CD8-positive, alpha-beta T cell (primary cell): ENCODE measurements at places on chromosomes 4 and X. TPM values are rescaled to one million over a fixed set of nuclear protein-coding genes. Genes with fewer than 3 reads are reported as not detected.

SLC35A2 gene
- total RNA-seq, result 14.6 TPM

RAB28 gene
- 4.2 TPM for total RNA-seq

CXCL11 gene
- not detected for total RNA-seq

- DNase-seq, result no peak
These were observed 1.8 kb upstream of the TMEM164 start for GRCh38 chrX:110000847-110001713.

DNA sequence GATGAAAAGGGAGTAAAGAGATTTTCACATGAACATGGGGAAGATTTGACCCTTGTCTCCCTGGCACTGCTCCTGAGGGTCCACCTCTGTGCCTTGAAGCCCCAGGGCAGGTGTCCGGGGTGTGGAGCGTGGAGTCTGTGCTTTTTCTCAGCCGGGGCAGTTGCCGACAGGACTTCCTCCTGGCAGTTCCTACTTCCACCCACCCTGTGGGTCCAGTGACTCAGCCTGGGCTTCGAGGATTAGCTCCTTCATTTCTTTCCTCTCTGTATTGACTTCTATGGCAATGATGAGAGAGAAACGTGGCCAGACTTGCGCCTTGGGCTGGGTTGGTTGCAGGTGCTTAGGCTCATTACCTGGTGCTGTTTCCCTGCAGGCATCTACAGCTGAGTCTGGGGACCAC is 35.9 kb upstream of the CLCN4 start:
- DNase-seq, result no peak

DNA sequence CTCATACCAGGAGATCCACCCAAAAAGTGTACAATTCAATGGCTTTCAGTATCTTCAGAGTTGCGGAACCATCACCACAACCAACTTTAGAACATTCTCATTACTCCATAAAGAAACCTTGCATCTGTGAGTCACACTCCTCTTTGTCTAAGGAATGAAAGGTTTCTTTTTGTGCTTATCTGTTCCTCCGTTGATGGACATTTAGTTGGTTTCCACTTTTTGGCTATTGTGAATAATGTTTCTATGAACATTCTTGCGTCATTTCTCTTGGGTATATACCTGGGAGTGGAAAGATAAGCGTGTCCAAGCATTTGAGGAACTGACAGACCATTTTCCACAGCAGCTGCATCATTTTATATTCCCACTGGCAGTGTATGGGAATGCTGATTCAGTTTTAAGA is 10.6 kb downstream of the FAM184B start:
- DNase-seq, result no peak

- DNase-seq, result no peak
These were observed 72.1 kb downstream of the GPR82 start for GRCh38 chrX:41796046-41796445.

DNA sequence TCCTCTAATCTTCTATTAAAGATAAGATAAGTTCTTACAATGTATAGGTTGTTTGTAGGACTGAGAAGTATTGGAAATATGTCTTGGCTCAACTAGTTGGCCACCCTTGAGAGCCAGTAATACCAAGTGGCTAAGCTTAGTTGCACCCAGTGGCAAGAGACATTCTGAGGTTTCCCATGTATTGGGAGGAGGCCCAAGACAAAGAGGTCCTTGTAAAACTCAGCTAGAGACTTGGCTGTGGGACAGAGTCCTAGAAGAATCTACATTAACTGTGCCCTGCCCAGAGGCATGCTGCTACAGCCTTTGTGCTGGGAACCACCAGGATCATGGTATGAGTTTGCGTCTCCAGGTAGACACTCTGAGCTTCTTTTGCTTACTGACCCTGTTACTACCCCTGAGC is 41.9 kb upstream of the SLC4A4 start:
- DNase-seq, result no peak

DNA sequence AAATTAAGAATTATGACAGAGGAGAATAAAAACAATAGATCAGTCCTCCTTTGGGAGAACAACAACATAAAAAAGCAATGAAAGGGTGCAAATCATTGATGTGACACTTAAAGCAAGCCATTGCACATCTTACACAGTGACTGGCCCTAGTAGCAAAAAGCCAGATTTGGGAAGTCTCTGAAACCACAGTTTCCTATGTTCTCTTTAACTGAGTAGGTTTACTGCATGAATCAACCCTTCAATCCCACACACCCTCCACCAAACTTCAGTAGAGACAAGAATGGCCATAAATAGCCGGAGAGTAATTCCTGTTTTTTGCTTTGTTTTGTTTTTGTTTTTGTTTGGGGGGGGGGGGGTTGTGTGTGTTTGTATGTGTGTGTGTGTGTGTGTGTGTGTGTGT is 180.8 kb downstream of the VEGFC start:
- no peak for DNase-seq

GRCh38 chrX:42519666-42520231 is 258.2 kb downstream of the PPP1R2C start:
- DNase-seq, result no peak

- no peak for DNase-seq
These were observed 12.4 kb upstream of the CXXC4 start for GRCh38 chr4:104507112-104507511.
